ENCODE measurements at places on chromosomes 12 and 14.

DNA sequence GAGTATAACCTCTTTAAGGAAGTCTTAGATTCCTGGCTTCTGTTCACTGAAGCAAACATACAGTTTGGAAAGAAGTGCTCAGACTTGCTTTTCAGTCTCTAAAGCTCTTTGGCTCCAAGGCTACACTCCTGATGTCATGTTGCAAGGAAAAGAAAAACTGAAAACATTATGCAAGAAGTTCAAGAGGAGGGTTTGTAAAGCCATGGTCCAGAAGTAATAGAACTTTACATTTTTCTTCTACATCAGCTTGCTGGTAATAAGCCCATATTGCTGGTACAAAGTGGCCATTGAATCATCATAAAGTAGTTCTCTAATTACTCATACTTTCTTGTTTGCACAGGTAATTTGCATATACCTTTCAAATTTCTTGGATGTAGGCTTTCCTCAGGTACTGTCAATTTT, 83.6 kb downstream of the BBS10 start:
- DNase-seq = no peak

- DNase-seq = no peak
These were observed 574 bp upstream of the CRADD start for GRCh38 chr12:93676408-93677194.

- no peak for DNase-seq
These were observed 169.2 kb downstream of the GRIN2B start for GRCh38 chr12:13812168-13812567.

DNA sequence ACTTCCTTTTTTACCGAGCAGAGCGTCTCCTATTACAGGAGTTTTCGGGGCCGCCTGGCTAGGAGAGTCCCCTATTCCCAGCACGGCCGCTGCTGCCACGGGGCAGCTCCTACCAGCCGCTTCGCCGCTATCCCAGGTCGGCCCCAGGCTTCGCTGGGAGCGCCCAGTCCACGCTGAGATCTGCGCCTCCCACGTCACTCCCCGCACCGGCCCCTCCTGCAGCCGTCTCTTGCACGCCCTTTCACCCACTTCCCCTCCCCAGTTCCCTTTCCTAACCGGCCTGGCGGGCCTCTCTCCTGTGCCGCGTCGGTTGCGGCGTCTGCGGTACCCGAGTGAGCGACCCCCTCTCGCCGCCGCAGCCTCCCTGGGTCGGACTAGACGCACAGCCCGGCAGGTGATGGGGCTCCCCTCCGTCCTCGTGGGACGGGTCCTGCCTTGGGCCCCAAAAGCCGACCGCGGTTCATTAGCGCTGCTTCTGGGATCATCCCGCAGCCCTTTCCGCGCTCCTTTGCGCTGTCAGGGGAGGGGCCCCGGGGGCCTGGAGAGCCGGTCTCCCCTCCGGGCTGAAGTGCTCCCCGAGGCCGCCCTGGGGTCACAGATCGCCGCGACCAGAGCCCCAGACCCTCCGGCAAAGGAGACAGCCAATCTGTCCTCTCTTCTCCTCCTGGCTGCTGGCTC, 1318.4 kb downstream of the TMEM121 start:
- peak; percentile 52 for DNase-seq

DNA sequence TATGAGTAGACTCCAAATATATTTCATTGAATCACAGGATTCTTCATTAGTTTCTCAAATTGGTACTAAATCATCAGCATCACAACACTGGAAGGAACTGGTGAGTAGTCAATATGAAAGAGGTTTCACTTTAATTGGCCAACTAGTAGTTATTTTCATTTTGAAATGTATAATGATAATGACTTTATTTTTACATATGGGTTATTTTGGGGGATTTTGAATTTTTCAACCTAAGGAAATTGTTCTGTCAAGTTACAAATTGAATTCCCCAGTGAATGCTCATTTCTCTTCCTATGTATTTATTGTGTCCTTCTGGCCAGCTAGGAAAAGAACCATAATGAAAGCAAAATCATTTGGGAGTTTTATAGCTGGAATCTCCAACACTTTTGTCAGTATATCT, 174.2 kb upstream of the ATP2B1 start:
- no peak for DNase-seq

- DNase-seq = no peak
These were observed at the start of gene PLEKHG7 for GRCh38 chr12:92702754-92703679. Gene PLEKHG7 (plus strand): TSS chr12:92702989. CDS start chr12:92706632, 3,643 bp downstream.

DNA sequence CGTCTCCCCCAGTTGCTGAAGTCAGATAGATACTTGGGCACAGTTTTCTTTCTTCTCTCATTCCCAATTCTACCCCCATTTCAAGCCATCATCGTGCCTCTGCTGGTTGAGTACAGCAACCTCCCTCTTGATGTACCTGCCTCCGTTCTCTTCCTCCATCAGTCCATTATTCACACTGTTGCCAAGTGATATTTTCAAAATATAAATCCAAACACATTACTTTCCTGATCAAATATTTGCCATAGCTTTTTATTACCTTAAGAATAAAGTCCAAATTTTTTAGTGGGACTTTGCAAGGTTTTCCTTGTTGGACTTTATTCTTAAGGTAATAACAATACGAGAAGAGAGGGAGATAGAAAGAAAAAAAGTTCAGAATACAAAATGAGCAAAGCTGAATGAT, 18.6 kb upstream of the SSPN start:
- DNase-seq = no peak

DNA sequence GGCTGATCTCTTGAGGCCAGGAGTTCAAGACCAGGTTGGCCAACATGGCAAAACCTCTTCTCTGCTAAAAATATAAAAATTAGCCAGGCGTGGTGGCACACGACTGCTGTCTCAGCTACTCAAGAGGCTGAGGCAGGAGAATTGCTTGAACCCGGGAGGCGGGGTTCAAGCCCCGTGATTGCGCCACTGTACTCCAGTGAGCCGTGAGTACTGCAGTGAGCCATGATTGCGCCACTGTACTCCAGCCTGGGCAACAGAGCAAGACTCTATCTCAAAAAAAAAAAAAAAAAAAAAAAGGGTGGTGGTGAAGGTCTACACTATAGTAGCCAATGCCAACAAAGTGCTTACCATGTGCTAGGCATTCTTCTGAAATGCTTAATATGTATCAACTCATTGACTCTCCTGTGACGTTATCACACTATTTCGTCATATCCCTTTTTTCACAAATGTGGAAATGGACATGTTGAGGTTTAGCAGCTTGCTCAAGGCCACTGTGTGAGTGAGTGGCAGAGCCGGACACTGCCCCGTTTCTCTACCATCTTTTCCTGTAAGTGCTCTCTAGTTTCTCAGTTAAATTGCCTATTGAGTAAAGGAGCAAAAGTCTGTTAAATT, 59.6 kb downstream of the GNS start:
- no peak for DNase-seq

DNA sequence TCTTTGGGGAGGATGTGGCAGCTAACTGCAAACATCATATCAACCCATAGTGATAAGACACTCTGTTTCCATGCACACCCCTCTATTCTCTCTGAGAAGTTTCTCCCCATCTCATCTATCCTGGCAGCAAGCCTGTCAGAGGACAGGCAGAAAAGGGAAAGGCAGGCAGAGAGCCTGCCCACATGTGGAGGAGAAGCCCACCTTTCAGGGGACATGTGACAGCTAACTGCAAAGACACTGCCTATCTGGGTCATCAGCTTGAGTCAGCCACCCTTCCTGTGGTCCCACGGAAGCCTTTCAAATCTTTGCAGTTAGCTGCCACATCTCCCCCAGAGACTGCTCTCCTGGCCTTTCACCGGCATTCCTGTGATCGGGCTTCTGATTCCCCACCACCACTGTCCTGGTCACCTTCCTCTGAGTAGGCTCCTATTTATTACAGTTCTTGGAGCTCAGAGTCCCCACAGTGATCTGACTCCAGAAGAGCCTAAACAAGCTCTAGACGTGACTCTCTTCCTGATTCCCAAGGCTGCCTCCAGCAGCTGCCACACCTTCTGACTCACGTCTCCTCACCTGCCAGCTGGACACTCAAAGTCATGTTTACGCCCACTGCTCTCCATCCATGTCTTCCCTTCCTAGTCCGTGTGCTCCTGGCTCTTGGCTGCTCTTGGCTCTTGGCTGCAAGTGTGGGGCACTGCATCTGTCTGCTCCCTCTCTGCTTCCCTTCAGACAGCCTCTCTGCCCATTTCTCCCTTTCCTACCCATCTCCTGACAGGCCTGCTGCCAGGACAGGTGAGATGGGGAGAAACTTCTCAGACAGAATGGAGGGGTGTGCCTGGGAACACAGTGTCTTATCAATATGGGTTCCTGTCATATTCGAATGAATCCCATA, 7.5 kb upstream of the KRT1 start:
- DNase-seq = no peak

- DNase-seq = no peak
These were observed 115.0 kb downstream of the AKAP6 start for GRCh38 chr14:32443890-32444661.

Data from activated T-cell treated with anti-CD3 and anti-CD28 coated beads for 4 hours (primary cell).